ENCODE measurements at places on chromosomes 7 and 10.

- no peak for DNase-seq
Observed at GRCh38 chr10:123213192-123213591, 59.0 kb downstream of the BUB3 start.

- no peak for DNase-seq
Observed at GRCh38 chr7:132865366-132866143, 216.3 kb downstream of the CHCHD3 start.

DNA sequence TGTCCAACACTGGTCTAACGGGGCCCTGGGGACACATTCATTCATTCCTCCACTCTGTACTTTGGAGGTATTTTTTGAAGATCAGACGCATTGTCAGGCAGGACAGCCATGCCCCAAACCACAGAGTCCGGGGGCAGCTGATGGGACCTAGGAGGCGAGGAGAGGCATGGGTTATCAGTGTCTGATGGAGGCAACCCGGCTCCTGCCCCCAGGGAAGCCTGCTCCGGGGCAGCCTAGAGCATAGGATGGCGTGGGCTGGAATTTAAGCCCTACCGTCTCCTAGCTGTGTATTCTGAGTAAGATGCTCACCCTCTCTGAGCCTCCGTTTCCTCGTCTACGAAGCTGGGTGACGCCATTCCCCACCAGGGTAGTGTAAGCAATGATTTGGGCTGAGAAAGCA is 55.4 kb upstream of the ELN start:
- no peak for DNase-seq

GRCh38 chr7:94595717-94596116 is 60.2 kb downstream of the SGCE start:
- DNase-seq = no peak

- DNase-seq = no peak
Observed at GRCh38 chr7:13240349-13240748, 552.9 kb downstream of the ARL4A start.

DNA sequence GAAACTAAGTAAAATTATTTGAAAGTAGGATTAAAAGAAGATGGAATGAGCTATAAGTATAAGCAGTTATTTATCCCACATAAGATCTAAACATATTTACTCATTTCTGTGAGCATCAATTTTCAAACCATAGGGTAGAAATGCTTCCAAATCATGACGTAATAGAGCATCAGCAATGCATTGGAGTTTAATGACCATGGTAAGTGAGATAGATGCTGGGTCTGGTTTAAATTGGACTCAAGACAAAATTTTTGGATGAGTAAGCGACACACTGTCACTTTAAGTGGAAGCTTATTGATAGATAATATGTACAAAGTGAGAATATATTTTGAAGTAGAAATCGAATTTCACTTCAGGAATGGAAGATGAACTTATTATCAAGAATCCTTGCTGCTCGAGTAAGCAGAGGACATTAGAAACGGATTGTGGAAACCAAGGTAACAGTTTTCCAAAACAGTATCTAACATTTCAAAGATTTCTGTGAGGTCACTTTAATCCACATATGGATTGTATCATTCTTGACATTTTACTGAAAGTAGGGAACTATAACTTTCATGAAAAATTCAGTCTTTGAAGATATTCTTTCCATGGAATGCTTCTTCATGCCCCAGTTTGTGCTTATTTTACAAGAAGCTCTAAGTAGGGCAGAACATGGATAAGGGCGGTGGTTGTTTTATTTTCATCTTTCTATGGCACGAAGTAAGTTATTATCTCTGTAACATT is 85.8 kb downstream of the AGMO start:
- no peak for DNase-seq

GRCh38 chr7:30003098-30003497 is 13.5 kb upstream of the SCRN1 start:
- DNase-seq = no peak

DNA sequence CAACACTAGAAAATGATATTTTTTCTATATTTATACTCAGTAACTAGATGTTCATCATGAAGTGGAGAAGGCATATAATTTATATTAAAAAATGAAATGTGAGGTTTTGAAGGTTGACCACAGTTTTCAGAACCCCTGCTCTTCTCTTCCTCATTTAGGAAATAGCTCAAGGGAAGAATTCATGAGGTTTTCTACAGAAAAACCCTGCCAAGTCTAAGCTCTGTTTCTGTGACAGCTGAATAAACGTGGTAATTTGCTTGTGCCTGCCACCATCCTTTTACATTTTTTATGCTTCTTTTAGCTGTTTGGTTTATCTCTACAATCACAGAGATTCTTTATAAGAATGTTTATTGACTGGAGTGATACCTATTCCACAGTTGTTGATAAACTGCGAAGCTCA is 630.3 kb upstream of the POT1 start:
- DNase-seq = no peak

- DNase-seq = no peak
Observed at GRCh38 chr7:129405527-129405926, 28.7 kb upstream of the STRIP2 start.

- DNase-seq = no peak
Observed at GRCh38 chr10:87651801-87652200, 7.9 kb upstream of the PAPSS2 start.

DNA sequence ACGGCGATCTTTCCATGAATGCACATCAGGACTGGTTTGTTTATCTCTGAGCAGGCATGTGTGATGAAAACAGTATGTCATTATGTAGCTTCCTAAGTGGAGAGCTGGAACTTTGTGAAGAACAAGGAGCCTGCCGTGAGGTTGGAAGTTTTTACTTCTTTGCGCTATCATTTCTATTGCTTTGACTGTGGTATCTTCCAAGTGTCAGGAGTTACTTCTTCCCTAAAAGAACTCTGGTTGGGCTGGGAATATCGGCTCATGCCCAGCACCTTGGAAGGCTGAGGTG is 167.4 kb upstream of the AHR start:
- no peak for DNase-seq

DNA sequence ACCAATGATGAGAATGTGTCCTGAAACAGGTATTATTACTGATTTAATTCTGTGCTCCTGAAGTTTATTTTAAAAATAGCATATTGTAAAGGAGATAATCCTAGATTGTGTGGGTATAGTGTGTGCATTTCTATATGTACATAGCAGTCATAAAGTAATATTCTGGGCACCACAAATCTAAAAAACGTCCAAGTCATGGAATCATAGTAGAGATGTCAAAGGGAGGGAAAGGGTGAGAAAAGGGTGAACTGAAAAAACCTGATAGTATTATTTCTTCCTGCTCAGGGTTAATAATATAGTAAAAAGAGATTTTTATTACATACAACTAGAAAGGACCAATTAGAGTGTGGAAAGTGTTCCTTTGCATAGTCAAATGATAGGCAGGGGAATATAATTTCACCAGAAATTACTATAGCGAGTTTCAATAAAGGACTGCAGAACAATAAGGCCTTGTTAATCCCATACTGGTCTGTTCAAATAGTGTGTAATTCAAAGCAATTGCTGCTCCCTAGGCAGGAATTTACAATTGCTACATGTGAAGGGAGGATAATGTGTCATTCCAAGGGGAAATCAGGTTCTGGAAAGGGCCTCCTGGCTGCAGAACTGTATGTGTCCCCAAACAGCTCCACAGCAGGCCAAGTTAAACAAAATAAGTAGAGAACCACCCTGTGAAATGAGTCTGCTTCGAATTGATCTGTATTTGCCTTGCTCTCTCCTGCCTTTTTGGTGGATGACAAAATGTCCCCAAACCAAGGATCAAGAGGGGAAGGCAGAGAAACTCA is 42.5 kb upstream of the KMT2E start:
- no peak for DNase-seq

DNA sequence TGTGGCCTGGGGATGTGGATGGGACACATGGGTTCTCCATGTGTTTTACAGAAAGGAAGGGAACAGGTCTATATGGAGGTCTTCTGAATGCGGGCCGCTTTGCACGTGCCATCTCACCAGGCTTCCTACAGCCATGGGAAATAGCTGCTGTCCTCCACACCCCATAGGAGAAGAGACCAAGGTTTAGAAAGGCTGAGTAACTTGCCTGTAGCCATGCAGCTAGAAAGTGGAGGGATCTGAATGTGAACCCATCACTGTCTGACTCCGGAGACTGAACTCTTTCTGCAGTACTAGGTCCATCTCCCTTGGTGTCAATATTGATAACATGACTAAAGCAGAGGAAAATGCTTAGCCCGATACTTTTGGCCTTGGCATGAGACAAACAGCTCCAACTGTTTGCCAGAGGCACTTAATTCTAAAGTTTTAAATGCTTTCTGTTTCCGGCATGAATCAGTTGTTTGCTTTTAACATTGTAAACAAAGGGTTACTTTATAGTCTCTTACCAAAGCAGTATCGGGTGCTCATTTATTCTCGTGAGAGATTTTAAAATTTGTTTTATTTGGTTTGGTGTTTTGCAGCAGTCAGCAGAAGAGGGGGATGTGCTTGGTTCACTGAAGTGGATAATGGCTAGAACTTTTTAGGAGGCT is 64.8 kb upstream of the LOXL4 start:
- no peak for DNase-seq

DNA sequence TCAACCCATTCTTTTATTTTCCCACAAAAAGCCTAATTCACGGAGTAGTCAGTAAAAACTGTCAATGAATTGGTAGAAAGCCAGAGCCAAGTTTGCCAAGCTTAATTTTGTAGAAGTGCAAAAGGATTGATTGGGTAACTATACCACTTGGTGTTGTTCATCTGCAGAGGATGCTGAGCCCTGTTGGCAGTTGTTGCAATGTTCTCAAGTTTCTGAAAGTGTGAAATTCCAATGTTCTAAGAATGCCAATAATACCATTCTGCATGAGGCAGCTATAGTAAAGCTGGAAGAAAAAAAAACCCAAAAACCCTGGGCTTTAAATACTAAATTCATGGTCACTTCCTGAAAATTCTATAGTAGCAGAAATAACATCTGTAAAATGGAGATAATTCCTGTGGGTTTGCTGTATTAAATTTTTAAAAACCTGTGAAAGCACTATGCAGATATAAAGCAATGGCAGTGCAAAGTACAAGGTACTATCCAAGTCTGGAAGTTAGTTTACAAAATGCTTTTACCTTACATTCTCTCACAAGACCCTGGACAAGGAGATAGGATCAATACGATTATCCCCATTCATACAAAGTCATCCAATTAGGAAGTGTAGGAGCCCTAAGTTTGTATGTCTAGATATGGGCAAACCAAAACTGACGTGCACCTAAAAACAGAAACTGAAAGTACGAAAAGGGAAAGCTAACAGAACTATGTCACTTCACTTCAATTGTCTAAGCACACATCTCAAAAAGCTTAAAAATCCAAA is 6.0 kb upstream of the PON1 start:
- DNase-seq = no peak

GRCh38 chr7:857661-858060 is 18.7 kb upstream of the GET4 start:
- DNase-seq = no peak

DNA sequence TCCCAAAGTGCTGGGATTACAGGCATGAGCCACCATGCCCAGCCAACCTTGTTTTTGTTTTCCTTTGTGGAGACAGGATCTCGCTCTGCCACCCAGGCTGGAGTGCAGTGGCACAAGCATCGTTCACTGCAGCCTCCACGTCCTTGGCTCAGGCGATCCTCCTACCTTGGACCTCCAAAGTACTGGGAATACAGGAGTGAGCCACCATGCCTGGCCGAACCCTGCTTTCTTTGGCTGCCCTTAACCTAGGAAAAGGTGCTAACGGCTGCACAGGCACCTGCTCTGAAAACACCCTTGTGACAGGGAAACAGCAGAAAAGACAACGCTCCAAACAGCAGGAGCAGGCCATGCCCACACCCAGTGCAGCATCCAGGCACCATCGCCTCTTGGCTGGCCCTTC is 71.9 kb downstream of the OAT start:
- DNase-seq = no peak

GRCh38 chr10:50452603-50453002 is 171.2 kb downstream of the SGMS1 start:
- DNase-seq = no peak

DNA sequence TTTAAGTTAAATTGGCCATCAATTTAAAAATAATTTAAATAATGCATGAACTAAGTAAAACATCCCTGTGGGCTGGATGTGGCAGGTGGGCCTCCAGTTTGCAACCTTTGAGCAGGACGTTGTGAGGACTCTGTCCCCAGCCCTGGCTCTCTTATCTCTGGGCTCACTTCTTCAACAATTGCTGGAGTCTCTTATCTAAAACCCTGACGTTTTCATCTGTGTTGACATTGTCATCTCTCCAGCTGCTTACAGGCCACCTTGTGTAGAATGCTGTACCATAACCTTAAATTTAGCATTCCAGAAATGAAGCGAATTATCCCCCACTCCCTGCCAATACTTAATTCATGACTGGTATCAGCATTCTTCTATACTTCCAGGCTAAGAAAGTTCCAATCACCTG is 3.2 kb upstream of the KIF5B start:
- no peak for DNase-seq

DNA sequence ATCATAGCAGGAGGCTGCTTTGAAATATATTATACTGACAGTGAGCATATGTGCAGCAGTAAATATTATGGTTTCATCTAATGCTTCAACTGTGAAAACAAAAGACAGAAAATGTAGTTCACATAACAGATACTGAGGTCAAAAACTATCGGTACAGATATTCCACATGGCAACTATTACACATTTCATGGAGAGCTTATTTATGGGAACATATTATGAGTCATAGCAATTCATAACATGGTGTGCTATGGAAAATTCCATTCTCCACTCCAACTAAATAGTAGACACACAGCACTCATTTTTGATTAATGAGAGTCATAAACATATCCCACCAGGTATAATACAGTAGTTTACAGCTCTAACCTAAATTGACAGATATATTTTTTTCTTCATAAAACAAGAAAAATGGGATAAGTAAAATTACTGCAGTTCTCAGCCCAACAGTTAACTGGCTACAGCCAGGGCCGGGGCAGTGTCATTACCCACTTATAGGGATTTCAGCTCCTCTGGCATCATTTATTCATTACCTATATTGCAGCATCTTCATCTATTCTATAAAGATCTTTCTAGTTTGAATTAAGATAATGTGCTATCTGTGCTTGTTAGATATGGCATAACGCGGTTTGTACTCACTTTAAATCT is 475.6 kb upstream of the KLF6 start:
- DNase-seq = no peak

- DNase-seq = no peak
Observed at GRCh38 chr10:133079836-133080682, 7.7 kb upstream of the ADGRA1 start.

DNA sequence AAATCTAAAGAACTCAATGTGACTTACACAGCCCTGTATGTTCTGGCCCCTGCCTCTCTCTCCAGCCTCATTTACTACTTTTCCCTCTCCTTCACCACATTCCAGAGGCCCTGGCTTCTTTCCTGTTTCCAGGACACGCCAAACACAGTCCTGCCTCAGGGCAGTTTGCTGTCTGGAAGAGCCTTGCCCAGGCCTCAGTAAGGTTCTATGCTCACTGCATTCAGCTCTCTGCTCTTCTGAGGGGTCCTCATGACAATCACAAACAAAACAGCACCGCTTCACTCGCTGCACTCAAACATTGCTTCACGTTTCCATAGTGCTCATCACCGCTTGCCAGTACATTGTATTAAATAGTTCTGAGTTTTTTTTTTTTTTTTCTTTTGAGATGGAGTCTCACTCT is 35.1 kb upstream of the GARS1 start:
- DNase-seq = no peak

All from heart right ventricle (tissue), 16 donors.